ENCODE measurements at places on chromosomes 3 and 15. TPM values are rescaled to one million over a fixed set of nuclear protein-coding genes. Genes with fewer than 3 reads are reported as not detected.

The P2RY1 gene
- total RNA-seq, result 8.8 TPM

The EXOG gene
- 11.2 TPM for total RNA-seq

The NR1I2 gene
- not detected for total RNA-seq

The SCAMP5 gene
- 0.43 TPM for total RNA-seq

The KCNH8 gene
- not detected for total RNA-seq

The CCR4 gene
- total RNA-seq, result 3.1 TPM

The GOLGA6L10 gene
- total RNA-seq, result 1.5 TPM

The KNG1 gene
- total RNA-seq, result not detected

The TIMP4 gene
- total RNA-seq, result 78.9 TPM

The BNC1 gene
- not detected for total RNA-seq

The SEMA3G gene
- total RNA-seq, result 163 TPM

DNA sequence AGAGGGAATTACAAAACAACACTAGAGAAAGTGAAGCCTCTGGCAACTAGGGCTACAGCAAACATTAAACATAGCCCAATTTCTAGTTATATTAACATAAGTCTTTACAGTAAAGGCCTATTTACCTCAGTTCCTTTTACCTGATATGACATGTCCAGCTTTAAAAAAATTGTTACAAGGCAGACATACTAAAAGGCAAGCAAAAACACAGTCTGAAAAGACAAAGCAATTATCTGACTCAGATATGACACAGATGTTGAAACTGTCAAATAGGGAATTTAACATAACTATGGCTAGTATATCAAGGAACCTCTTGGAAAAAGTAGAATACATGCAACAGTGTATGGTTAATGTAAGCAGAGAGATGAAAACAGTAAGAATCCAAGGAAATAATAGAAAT, 238.6 kb downstream of the RAP2B start:
- DNase-seq, result no peak

DNA sequence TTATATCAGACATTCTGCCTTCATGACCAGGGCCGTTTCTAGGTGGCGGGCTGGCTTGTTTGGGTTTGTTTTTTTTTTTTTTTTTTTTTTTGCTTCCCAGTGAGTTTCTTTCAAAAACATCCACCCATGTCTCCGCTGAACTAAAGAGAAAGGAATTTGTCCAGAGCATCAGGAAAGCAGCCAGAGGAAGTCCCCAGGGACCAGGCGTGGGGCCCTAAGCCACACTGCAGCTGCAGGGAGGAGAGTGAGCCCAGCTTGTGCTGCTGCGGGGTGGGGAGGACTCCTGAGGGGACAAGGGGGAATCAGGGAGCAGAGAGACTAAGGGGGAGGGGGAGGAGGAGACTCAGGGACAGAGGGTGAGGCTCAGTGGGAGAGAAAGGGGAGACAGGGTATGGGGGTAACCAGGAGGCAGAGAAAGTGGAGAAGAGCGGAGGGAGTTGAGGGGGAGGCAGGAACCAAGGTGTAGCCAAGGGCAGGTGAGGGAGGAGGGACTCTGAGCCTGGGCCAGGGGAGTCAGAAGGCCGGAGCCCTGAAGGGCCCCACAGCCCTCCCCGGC, 49.5 kb downstream of the CYP11A1 start:
- peak; percentile 65 for DNase-seq

- DNase-seq, result no peak
Measured at GRCh38 chr3:138310494-138310893, 19.2 kb downstream of the NME9 start.

- no peak for DNase-seq
Measured at GRCh38 chr3:166877971-166878370, 502.1 kb downstream of the ZBBX start.

GRCh38 chr3:12507591-12508281, 23.5 kb downstream of the TSEN2 start:
- no peak for DNase-seq

DNA sequence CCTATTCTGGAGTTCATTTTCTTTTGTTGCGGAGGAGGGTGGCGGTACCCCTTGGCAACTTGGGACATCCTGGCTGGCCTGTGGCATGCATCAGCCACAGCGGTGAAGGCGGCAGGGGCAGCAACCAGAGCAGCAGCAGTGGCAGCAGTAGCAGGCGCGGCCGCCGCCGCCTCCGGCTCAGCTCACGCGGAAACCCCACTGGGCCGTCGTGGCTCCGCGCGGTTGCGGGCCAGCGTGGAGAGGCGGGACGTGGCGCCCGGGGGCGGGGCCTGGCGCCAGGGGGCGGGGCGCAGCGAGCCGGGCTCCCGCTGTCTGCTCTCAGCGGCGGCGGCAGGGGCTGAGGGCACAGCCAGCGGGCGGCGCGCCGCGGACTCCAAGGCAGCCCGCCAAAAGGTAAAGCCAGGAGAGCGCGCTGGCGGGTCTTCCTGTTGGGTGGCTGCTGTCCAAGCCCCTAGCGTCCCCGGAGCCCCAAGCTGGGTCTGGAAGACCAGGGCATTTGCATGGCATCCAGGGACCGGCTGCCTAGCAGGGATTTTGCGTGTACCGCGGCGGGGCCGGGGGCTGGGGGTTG, 334.4 kb upstream of the THRB start:
- DNase-seq, result peak; percentile 74

- DNase-seq, result peak; percentile 69
Measured at GRCh38 chr15:41894791-41895463, 1.1 kb upstream of the SPTBN5 start.

- no peak for DNase-seq
Measured at GRCh38 chr15:31390029-31390428, 63.4 kb downstream of the KLF13 start.

- DNase-seq, result no peak
Measured at GRCh38 chr15:95948411-95948810, 382.1 kb upstream of the NR2F2 start.

DNA sequence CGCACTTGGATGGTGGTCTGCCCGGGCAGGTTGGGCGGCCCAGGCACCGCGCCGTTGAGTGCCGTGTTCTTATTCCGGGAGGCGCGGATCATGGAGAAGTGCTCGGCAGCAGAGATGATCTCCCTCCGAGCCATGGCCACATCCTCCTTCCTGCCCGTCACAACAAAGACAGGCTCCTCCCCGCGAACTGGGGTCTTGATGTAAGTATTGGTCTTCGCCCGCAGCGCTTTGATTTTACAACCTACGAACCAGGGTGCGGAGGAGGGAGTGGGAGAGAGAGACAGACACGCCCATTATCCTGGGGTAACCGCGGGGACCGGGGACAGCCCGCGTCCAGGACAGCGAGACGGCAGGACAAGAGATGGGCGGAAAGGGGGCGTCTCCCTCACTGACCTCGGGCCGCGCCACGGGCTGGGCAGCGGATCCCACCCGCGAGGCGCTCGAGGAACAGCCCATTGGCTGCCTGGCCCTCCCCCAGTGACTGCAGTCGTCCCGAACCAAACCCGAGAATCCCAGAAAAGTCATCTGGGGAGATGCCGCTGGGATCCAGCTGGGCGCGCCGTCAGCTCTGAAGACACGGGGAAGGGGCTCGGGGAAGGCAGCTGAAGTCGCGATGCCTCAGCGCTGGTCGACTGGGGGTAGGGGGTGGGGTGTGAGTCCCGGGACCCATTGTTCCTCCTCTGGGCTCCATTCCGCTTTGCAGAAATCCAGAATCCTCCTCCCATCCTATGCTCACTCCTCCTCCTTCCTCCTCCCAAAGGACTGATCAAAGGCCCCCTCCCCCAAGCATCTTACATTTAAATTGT, 1.2 kb downstream of the MEX3B start:
- DNase-seq, result peak; percentile 68

DNA sequence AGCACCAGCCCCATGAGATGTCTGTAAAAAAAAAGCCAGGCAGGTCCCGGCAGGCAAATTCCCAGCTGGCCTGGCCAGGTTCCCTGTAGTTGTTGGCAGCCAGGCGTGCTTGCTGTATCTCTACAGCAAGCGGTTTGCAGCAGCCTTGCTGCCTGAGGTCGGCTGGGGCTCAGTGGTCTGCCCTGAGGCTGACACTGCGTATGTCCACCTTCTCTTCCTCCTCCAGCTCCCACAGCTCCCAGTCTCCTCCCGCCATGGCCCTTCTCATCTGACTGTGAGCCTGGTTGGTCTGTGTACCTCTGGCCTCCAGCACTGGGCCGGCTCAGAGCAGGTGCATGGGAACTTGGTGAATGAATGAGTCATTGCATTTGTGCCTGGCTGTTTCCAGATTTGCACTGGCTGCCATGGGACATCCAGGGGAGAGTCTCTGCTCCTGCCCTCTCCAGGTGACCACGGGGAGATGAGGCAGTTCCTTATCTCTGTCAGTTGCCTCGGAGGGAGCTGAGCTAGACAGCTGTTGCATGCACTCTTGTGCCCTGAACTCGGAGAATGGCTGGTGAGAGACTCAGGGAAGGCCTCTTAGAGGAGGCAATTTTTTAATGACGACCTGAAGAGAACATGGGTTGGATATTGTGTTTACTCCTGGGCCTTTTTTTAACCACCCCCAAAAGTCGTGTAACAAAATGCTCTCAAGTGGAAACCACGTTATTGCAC, 43.0 kb downstream of the SPSB4 start:
- DNase-seq, result no peak

DNA sequence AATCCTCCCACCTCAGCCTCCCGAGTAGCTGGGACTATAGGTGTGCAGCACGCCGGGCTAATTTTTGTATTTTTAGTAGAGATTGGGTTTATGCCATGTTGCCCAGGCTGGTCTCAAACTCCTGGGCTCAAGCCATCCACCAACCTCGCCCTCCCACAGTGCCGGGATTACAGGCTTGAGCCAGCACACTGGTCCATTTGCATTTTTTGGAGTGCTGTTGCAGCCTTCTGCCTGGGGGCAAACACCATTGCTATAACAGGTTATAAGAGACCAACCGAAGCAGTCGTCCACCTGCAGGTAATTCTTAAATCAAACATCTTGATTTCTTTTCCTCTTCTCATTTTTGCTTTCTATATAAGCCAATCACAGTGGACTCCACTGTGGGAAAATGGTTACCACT, 27.7 kb downstream of the ACKR4 start:
- DNase-seq, result no peak

GRCh38 chr3:157282261-157283191, 122.6 kb upstream of the CCNL1 start:
- DNase-seq, result peak; percentile 74

DNA sequence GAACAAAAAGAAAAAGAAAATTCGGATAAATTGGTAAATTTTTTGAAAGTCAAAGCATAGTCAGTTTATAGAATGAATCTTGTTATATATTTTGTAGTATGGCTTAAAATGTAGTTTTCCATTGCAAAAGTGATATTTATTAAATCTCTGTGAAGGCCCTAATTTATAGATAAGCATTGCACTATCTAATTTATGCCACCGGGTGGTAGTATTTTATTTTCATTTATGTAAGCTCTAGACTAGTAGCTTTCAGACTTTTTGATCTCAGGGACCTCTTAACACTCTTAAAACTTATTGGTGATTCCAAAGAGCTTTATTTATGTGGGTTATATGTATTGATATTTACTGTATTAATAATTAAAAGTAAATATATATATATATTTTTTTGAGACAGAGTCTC, 133.9 kb upstream of the LRRFIP2 start:
- no peak for DNase-seq

DNA sequence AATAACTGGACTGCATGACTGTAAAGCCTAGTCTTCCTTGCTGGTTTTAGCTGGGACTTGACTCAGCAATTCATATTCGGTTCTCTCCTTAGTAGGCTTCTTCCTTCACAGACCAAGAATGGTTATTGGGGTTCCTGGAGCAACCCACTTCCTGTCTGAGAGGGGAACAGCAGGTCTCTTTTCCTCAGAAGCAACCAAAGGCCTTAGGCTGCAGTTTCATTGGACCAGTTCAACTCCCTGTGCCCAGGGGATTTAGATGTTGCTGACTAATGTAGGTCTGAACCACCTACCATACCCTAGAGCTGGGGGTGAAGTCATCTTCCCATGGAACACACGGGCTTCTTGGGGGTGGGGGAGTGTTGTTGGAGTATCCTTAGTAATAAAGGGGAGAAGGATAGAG, 84.0 kb upstream of the SKOR1 start:
- DNase-seq, result no peak

DNA sequence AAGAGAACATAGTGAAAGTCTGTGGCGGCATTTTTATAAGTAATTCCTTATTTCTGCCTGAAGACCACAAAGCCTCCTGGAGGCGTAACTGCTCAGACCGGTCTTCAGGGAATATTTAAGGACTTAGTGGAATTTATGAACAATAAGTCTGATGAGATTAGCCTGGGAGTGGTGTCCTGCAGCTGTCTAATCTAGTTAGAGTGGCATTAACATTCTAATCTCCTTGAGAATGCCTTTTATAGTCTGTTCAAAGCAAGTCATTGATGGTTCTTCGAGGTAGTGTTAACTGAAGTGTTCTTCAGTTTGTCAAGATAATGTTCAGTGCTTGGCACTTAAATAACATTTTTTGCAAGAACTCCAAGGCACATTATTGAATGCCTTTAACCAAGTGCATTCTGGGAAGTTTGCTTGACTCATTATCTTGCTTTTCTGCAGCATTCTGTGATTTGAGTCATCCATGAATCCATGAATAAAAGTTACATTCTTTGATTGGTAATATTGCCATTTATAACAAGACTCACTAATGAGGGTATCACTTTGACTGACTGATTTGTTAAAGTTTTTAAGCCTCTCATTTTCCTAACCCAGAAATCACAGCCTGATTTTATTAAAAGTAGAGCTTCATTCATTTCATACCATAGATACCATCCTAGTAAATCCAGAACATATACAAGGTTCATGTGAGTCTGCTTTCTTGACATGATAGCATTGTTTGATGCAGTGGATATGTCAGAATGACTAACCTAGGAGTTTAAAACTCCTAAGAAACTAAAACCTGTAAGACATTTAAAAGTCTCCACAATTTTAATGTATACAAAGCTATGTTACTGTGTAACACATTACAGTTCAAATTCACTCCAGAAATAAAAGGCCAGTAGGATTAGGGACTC, 12.5 kb downstream of the RBM5 start:
- no peak for DNase-seq

DNA sequence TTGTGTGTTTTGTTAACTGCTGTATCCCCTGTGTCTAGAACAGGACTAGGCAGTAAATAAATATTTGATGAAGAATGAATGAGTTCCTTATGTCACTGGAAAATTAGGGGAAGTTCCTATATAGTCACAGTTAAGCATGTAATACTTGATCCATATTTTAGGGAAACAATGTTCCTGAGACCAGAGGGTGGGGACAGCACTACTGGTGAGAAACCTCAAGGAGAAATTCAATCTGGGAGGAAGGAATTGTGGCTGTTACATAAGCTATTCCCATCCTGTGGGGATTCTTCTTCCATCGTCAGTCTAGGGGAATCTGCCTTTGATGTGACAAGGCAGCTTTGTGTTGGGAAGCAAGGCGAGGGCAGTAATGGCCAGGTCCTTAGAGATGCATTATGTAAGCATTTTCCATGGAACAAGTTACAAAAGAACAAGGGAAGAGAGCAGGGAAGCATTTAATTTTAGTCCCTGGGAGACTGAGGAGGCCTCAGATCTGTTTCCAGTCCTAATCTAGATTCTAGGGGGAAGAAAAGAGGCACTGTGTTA, 219.3 kb upstream of the TTC14 start:
- DNase-seq, result no peak

DNA sequence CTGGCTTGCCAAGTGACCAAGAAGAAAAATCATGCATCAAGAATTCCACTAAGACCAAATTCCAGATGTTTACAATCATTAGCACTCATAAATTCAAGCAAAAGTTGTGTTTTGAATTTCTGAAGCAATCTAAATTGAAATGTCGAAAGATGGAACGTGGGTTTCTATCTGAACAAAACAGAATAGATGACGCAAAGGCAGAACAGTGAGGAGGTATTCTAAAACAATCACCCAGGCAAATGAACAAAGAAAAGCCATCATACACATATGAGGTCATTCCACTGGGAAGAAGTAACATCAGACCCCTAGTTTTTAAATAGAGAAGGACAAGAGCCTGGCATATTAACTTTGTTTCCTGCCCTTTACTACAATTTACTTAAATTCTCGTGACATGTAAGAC, 58.0 kb downstream of the MCF2L2 start:
- DNase-seq, result no peak

Measured in ascending aorta (tissue), 2 donors.